ENCODE measurements at places on chromosomes 11 and 22.

DNA sequence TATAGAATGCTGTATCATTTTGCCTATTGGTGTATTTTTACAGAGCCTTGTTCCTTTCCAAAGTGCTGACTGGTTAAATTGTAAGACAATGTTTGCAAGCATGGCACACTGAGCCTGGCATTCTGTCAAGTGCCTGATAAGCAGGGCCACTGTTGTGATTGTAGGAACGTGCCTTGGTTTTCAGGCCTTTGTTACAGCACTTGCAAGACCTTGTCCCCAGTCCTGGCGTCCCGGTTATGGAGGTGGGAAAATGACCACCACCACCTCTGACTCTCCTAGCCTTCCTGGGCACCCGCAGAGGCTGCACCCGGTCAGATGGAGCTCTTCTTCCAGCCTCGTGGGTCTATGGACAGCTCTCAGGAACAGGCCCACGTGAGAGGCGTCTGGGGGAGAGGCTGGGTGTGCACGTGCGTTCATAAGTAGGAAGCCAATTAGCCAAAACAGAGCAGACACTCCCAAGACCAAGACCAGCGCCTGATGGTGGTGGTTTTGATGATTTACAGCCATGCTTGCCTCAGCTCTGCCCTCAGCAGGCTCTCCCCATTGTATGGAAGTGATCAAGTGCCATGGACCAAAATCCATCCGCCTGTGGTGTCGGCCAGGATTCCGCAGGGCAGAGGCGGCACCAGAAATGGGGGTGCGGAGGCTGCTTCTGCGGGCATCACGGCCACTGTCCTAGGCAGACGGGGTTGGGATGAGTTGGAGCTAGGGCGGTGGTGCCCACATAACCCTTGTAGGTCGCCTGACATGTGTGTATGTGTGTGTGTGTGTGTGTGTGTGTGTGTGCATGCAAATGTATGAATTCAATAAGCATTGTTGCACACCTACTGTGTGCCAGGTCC, 89.8 kb downstream of the RTL6 start:
- no peak for DNase-seq

- no peak for DNase-seq
These were observed 62.7 kb downstream of the TECTA start for GRCh38 chr11:121163658-121164308.

GRCh38 chr11:100629671-100630070, 57.4 kb upstream of the ARHGAP42 start:
- no peak for DNase-seq

DNA sequence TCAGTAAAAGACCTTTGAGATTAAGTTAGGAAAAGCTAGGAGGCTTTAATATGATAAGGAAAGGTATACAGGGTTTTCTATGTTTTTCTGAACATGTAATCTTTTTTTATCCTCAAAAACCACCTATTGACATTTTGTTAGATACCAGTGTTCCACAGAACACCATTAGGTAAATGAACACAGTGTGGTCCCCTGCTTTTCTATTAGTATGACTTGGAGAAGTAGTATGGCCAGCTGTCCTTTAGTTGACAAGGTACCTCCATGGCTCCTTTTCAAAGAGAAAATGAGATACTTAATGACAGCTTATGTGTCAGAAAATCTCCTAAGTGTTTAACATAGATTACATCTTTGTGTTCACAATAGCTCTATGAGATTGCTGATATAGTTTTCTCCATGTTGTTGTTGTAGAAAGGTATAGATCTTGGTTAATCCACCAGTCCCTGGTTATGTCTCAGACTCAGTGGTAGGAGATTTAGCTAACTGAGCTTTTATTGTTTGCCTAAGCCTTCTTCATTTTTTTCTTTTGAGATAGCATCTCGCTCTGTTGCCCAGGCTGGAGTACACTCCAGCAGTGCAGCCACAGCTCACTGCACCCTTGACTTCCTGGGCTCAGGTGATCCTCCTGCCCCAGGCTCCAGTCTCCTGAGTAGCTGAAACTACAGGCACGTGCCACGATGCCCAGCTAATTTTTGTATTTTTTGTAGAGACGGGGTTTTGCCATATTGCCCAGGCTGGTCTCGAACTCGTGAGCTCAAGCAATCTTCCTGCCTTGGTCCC, 46.0 kb downstream of the STIM1 start:
- DNase-seq = no peak

DNA sequence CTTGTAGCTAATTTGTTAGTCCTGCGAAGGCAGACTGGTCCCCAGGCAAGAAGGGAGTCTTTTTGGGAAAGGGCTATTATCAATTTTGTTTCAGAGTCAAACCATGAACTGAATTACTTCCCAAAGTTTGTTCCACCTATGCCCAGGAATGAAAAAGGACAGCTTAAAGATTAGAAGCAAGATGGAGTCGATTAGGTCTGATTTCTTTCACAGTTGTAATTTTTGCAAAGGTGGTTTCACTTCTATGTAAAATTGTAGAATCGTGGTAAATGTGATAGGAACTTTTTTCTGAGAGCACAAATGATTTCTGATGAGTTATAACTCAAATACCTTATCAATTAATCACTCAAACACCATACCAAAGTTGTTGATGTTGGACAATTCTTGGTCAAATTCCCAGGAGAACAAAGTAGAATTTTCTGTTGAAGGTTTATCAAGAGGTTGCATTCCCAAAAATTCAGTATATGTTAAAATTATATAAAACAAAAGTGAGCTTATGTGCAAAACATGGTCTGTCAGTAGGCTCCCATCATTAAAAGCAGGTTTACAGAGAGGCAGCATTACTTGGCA, 2.9 kb upstream of the CTSC start:
- DNase-seq = no peak

GRCh38 chr22:38951734-38952133, 5.7 kb upstream of the APOBEC3A start:
- DNase-seq = no peak

GRCh38 chr11:39817241-39817640, 1642.2 kb downstream of the LRRC4C start:
- DNase-seq = no peak

- DNase-seq = no peak
These were observed 1292.6 kb downstream of the LRRC4C start for GRCh38 chr11:40166892-40167291.

- peak; percentile 21 for DNase-seq
These were observed 108.6 kb downstream of the KCNQ1OT1 start for GRCh38 chr11:2590965-2591754.

GRCh38 chr11:35058669-35059434, 80.1 kb upstream of the CD44 start:
- DNase-seq = no peak

- no peak for DNase-seq
These were observed 200.3 kb upstream of the MPPED2 start for GRCh38 chr11:30786256-30787110.

DNA sequence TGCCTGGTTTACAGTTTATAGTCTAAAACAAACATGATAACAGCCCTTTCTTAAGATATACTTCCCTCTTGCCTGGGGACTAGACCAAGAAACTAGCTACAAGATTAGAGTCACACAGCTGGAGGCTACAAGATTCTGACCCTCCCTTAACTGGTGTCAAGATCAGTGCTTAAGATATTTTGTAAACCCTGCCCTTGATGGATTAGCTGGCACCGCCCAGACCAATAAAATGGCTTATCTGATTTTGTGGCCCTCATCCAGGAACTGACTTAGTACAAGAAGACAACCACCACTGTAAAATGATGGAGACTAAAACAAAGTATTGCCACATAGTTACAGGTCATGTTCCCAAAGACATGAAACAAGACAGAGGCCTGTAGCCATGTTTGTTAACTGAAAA, 53.4 kb downstream of the FAM181B start:
- no peak for DNase-seq

DNA sequence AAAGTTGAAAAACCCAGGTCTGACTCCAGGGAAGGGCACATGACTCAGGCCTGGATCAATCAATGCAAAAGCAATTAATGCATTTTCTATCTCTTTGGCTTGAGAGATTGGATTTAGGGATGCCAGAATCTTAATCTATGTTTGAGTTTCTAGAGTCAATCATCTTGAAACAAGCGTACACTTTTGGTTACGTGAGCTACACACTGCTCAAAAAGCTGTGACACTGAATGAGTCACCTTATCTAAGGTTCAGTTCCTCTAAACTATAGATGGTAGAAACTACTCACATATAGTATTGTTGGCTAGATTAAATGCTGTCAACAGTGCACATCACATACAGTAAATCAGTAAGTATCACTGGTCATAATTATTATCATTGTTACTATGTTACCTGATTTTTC, 24.2 kb downstream of the MRE11 start:
- DNase-seq = peak; percentile 24

GRCh38 chr11:2837096-2837601, 48.4 kb downstream of the CDKN1C start:
- no peak for DNase-seq

DNA sequence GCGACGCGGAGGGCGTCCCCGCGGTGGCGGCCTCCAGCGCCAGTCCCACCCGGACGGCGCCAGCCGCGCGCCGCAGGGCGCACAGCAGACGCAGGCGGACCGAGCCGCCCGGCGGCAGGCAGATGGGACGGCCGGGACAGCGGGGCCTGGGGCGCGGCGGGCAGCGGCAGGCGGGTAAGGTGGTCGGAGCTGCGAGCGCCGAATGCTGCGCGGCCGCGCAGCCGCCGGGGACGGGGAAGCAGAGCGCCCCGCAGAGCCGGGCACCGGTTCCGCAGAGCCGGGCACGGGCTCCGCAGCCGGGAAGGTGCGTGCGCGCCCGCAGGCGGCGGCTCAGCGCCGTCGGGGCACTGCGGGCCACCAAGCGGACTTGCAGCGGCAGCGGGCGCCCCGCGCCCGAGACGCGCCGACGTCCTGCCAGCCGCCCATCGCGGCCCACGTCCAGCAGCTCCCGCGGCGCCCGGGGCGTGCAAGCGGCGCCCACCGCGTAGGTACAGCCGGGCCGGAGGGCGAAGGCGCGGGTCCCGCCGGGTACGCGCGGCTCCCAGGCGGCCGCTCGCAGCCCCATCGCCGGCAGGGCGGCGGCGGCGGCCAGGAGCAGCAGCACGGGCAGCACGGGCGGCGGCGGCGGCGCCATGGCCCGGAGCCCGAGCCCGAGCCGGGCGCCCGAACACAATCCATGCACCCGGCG, 739 bp downstream of the CELSR1 start:
- DNase-seq = no peak

- no peak for DNase-seq
These were observed 69.5 kb downstream of the ARHGAP42 start for GRCh38 chr11:100756559-100756958.

- no peak for DNase-seq
These were observed 13.1 kb downstream of the GRIK4 start for GRCh38 chr11:120524536-120525085.

DNA sequence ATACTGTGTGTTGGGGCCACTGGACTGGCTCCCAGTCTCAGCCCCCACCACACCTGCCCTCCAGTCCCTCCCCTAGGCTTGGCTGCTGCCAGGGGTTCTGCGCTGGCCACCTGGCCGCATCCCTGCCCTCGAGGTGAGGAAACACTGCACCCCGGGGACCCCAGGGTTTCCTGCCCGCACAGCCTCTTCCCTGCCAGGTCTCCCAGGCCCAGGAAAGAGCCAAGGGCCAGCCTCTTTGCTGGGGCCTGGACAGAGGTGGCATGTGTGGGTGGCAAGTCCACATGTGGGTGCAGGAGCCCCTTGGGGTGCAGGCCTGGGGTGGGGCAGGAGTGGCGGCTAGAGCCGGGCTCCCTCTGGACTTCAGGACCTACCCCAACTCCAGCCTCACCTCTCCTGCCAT, 2.5 kb downstream of the EPS8L2 start:
- no peak for DNase-seq

- no peak for DNase-seq
These were observed 28.7 kb downstream of the SBF1 start for GRCh38 chr22:50445880-50446707.

DNA sequence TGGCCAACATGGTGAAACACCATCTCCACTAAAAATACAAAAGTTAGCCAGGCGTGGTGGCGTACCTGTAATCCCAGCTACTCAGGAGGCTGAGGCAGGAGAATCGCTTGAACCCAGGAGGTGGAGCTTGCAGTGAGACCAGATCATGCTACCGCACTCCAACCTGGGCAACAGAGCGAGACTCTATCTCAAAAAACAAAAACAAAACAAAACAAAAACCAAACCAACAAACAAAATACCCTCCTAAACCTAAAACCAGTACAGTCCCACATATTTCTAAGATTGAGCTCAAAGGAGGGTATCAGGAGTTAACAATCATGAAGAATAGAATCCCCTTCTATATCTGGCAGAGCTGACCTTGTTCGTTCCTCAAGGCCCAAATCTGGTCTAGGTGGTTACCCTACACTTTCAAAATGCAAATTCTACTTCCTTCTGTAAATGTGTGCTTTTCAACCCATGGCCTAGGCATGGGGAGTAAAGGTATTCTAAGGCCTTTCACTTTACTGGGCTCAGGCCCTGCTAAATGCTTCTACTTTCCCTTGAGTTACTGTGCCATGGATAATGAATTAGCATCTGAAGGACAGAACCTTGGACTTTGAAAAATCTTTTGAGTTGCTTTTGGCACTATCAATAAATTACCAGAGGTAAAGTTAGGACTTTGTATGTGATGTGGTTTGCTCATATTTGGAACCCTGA, 10.4 kb upstream of the PPP2R1B start:
- peak; percentile 59 for DNase-seq

DNA sequence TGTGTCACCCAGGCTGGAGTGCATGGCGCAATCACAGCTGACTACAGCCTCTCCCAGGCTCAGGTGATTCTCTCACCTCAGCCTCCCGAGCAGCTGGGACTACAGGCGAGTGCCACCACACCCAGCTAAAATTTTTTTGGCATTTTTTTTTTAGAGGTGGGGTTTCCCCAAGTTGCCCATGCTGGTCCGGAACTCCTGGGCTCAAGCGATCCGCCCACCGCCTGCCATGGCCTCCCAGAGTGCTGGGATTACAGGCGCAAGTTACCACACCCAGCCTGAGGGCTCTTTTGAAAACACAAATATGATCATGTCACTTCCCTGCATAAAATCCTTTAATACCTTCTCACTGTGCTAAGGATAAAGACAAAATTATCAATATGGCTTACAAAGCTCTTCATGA, 88.1 kb downstream of the MAML2 start:
- DNase-seq = no peak

DNA sequence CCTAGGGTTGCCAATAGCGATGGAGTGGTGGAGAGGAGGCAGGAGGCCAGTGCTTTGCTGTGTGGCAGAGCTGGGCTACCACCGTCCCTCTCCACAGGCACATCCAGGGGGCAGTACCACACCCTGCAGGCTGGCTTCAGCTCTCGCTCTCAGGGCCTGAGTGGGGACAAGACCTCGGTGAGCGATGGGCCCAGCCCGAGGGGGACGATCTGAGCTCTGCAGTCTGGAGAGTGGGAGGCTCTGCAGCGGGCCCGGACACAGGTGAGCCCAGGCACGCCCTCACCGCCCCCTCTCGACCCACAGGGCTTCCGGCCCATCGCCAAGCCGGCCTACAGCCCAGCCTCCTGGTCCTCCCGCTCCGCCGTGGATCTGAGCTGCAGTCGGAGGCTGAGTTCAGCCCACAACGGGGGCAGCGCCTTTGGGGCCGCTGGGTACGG, 2.5 kb downstream of the PKP3 start:
- DNase-seq = peak; percentile 74

DNA sequence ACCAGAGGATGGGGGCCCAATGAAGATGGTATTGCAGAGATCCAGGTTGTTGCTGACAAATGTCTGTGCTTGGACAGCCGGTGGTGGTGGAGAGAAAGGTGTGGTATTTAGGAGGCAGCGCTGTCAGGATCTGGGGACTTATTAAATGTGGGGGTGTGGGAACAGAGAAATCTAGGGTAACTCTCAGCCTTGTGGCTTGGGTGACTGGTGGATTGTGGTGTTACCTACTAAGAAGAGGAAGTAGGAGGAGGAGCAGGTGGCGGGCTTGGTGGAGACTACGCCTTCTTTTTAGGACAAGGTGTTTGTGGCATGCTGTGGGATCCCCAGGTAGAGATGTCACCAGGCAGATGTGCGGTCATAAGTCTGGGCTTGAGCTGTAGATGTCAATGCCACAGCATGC, 144.0 kb downstream of the GRIK4 start:
- no peak for DNase-seq

GRCh38 chr22:20213833-20214708, 54.0 kb downstream of the RTN4R start:
- no peak for DNase-seq

Measured in GM13977 (cell line).